Ecto neural progenitor cell (in vitro differentiated cells): ENCODE measurements at places on chromosomes 4 and X.

- no peak for DNase-seq
Observed at GRCh38 chr4:7699031-7699430, 240.6 kb downstream of the AFAP1 start.

DNA sequence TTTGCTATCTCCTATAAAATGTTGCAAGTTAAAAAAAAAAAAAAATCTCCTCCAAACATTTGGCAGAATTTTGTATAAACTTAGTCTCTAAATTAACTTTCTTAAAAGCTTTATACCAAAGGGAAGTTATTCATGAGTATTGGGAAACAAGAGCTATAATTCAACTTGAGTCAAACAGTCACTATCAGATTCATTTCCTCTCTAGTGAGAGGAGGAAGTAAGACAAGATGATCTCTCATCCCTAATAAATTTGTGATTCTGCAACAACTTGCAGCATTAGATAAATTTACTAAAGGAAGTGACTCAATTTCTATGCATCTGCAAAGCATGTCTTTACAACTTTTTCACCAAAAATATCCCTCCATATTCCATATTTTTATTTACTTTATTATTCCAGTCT lies 135.4 kb upstream of the GNPDA2 start:
- DNase-seq, result no peak

DNA sequence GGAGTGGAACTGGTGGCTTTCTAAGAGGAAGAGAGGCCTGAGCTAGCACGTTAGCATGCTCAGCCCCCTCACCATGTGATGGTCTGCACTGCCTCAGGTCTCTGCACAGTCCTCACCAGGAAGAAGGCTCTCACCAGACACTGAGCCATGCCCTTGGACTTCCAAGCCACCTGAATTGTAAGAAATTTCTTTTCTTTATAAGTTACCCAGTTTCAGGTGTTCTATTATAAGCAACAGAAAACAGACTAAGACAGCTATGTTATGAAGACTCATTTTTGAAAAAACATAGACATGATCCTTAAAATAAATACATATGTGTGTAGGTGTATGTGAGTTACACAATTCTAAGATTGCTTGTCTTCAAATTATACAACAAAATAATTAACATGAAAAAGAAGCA lies 74.7 kb downstream of the CEP44 start:
- no peak for DNase-seq

DNA sequence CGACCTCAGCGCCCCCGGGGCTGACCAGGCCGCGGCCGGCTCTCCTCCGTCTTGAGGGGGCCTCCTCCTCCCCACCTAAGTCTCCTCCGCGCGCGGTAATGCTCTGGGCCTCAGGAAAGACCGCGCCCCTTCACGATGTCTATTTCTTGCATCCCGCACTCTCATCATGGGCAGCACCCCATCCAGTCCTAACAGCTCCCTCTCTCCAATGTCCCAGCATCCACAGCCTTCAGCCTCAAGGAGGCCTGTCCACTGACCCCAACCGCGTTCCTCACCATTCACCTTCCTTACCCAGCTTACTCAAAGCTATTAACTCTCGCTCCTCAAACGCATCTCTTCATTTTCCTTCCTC lies 77.5 kb downstream of the MAGED4 start:
- DNase-seq, result no peak

DNA sequence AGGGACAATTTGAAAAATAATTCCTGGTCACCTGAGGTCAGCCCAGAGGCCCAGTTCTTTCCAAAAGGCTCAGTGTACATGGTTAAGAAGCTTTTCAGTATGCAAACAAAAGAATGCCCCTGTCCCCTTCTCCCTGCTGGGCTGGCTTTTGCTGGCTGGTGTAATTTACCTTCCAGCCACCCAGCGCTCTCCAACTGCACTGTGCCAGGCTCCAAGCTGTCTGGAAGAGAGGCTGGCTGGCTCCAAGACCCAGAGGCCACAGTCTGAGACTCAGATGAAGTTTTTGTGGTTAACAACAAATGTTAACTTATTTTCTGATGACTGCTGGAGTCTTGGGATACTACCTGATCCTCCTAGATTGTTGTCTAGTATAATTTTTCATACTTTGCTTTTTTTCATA lies 11.9 kb upstream of the KIT start:
- no peak for DNase-seq

- DNase-seq, result no peak
Observed at GRCh38 chrX:9110808-9111207, 76.9 kb upstream of the FAM9B start.

- no peak for DNase-seq
Observed at GRCh38 chr4:169362607-169363006, 91.9 kb upstream of the SH3RF1 start.

GRCh38 chr4:3871181-3871852 lies 105.1 kb downstream of the ADRA2C start:
- peak; percentile 85 for DNase-seq

GRCh38 chr4:174716986-174717770 lies 111.9 kb downstream of the GLRA3 start:
- DNase-seq, result no peak

- no peak for DNase-seq
Observed at GRCh38 chr4:25783126-25783525, 79.7 kb downstream of the SEL1L3 start.

GRCh38 chrX:49756692-49757091 lies 60.9 kb upstream of the PAGE1 start:
- DNase-seq, result no peak

- DNase-seq, result no peak
Observed at GRCh38 chr4:36224972-36225903, 19.1 kb downstream of the ARAP2 start.

DNA sequence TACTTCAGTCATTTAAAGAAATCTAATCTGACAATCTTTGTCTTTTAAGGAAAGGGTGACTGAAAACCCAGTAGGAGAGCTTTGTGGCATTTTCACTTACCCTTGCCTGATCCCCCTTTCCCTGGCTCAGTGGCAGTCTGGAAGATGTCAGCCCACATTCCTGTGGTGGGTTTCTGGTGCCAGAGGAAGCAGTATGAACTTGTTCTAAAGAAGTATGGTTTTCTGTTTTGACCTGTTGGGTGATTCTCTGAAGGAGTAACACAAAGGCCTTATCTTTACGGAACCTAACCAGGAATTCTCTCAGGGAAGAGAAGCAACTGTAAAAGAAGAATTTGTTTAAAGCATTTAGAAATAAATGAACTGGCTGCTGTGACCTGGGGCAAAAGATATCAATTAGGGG lies 41.9 kb downstream of the BMP15 start:
- no peak for DNase-seq

DNA sequence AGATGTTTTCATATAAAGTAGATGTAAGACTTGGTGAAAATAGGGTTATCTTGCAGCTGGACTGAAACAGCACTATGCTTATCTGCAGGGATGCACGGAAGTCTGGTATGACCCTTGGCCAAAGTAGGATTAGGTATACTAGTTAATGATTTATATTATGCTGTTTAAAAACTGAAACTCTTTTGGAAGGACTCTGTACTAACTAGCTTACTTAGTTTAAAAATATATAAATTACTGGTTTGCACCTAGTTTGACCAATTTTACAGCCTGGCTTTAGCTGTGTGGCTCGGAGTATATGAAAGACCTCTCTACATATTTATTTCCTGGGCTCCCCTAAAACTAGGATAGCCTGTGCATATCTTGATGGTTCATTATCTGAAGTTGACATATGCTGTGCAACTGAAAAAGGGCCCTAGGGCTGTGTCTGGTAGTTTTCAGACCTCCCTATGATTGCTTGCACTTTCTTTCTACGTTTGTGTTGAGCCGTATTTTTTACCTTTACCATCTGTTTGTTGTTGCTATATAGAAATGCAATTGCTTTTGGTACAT lies 89.2 kb downstream of the TMEM144 start:
- no peak for DNase-seq

DNA sequence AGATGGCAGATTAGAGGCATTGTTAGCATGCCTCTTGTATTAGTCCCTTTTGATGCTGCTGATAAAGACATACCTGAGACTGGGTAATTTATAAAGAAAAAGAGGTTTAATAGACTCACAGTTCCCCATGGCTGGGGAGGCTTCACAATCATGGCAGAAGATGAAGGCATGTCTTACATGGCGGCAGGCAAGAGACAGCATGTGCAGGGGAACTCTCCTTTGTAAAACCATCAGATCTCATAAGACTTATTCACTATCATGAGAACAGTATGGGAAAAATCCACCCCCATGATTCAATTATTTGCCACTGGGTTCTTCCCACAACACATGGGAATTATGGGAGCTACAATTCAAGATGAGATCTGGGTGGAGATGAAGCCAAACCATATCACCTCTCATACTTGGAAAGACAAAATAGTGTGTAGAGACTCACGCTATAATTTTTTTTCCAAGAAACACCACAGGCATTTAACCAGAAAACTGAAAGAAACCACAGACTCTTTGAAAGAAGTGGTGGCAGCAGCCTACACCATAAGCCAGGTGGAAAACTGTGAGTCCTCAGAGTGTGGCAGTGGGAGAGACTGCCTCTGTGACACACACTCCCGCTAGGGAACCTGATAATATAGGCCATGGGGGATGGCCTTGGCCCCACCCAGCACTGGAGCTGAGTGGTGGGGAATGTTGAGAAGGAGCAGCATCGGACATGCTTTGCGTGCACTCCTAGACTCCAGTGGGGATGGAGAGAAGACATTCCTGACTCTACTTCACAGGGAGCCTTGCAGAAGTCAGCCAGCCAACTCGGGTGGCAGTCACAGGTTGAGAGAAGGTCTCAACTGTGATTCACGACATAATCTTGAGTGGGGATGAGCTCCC lies 51.5 kb downstream of the SLC2A9 start:
- no peak for DNase-seq

DNA sequence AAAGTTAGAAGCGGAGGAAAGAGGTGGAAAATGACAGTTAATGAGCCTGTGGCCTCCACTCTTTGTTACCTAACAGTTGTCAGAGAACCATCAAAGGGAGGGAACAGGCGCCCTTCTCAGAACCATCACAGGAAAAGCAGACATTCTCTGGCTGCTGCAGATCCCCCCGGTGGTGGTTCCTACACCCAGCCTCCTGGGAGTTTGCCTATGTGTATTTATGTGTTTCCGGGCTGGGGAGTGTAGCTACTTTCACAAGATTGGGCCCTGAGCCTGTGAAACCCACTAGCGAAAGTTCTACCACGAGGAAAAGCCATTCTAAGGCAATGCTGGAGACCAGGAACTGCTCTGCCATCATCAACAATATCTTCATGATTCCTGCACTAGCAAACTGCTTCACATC lies 52.7 kb upstream of the BCOR start:
- no peak for DNase-seq
